ENCODE measurements at places on chromosomes 13 and 19. TPM values are rescaled to one million over a fixed set of nuclear protein-coding genes. Genes with fewer than 3 reads are reported as not detected.

EFNA2 gene
- not detected for total RNA-seq

SIGLEC10 gene
- 2.9 TPM for total RNA-seq

BEST2 gene
- total RNA-seq = not detected

KLK7 gene
- total RNA-seq = 0.33 TPM

SLC1A6 gene
- not detected for total RNA-seq

DNA sequence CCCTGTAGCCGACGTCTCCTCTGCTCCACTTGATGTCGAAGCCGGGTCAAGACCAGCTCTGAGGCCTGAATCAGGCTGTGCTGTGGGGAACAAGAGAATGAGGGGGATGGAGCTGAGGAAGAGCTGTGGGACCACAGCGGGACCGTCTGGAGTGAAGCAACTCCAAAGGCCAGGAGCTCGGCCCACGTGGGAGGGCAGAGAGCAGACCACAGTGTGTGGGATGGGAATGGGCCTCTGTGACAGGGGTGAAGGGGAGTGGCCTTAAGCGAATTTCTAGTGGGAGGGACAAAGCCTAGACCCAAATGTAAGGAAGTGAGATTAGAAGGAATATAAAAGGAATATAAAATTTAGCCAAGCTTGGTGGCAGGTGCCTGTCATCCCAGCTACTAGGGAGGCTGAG is 3.8 kb upstream of the SLC8A2 start:
- peaks cover 31% of the 10 kb centered on the region for H3K4me1 ChIP-seq
- peaks cover 9% of the 10 kb centered on the region for H3K27me3 ChIP-seq

GRCh38 chr19:2166741-2167738 is 3.3 kb downstream of the DOT1L start:
- H3K36me3 ChIP-seq = no peaks in the 10 kb centered on the region
- peaks cover 83% of the 10 kb centered on the region for H3K4me1 ChIP-seq
- peak overlapping the region; percentile 98 for H3K27ac ChIP-seq
- H3K4me3 ChIP-seq = no peak overlapping the region

- H3K4me1 ChIP-seq = peaks cover 13% of the 10 kb centered on the region
- DNase-seq = no peak
- H3K36me3 ChIP-seq = no peaks in the 10 kb centered on the region
- peaks cover 100% of the 10 kb centered on the region for H3K27me3 ChIP-seq
These were observed 6.2 kb downstream of the SYT5 start for GRCh38 chr19:55173714-55174409.

DNA sequence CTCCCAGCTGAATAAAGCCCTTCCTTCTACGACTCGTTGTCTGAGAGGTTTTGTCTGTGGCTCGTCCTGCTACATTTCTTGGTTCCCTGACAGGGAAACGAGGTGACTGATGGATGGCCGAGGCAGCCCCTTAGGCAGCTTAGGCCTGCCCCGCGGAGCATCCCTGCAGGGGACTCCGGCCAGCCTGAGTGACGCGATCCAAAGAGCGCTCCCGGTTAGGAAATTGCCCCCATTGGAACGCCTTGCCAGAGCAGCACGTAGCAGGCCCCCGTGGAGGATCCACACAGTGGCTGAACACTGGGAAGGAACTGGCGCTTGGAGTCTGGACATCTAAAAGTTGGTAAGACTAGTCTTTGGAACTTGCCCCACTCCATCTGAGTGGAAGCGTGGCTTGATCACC is 296.8 kb upstream of the SGCG start:
- no peak for DNase-seq
- H3K27ac ChIP-seq = no peak overlapping the region
- no peaks in the 10 kb centered on the region for H3K27me3 ChIP-seq
- H3K4me3 ChIP-seq = no peak overlapping the region
- no peaks in the 10 kb centered on the region for H3K36me3 ChIP-seq

- H3K4me1 ChIP-seq = no peaks in the 10 kb centered on the region
- no peak for DNase-seq
- H3K36me3 ChIP-seq = no peaks in the 10 kb centered on the region
These were observed 710.3 kb upstream of the SLITRK5 start for GRCh38 chr13:86960876-86961275.

- H3K27ac ChIP-seq = no peak overlapping the region
- no peak overlapping the region for H3K4me3 ChIP-seq
- H3K36me3 ChIP-seq = no peaks in the 10 kb centered on the region
- H3K27me3 ChIP-seq = no peaks in the 10 kb centered on the region
- H3K4me1 ChIP-seq = no peaks in the 10 kb centered on the region
- DNase-seq = no peak
These were observed 8.0 kb upstream of the TMEM160 start for GRCh38 chr19:47056411-47056810.

- H3K4me1 ChIP-seq = peaks cover 39% of the 10 kb centered on the region
- H3K27me3 ChIP-seq = no peaks in the 10 kb centered on the region
- DNase-seq = no peak
- no peaks in the 10 kb centered on the region for H3K36me3 ChIP-seq
- H3K4me3 ChIP-seq = peak overlapping the region; percentile 22
- peak overlapping the region; percentile 79 for H3K27ac ChIP-seq
These were observed 10.7 kb downstream of the IL17D start for GRCh38 chr13:20714161-20714560.

- H3K4me3 ChIP-seq = peak overlapping the region; percentile 86
- no peaks in the 10 kb centered on the region for H3K27me3 ChIP-seq
- H3K27ac ChIP-seq = peak overlapping the region; percentile 98
- peaks cover 61% of the 10 kb centered on the region for H3K4me1 ChIP-seq
- H3K36me3 ChIP-seq = peaks cover 11% of the 10 kb centered on the region
These were observed 1.4 kb downstream of the ANKRD10 start for GRCh38 chr13:110913322-110914080.

- no peak for DNase-seq
- peaks cover 19% of the 10 kb centered on the region for H3K4me1 ChIP-seq
- H3K27ac ChIP-seq = no peak overlapping the region
- no peaks in the 10 kb centered on the region for H3K27me3 ChIP-seq
These were observed 243.5 kb downstream of the ITGBL1 start for GRCh38 chr13:101695870-101696516.

- no peak overlapping the region for H3K4me3 ChIP-seq
- H3K36me3 ChIP-seq = no peaks in the 10 kb centered on the region
- no peak for DNase-seq
- H3K27me3 ChIP-seq = no peaks in the 10 kb centered on the region
- H3K27ac ChIP-seq = peak overlapping the region; percentile 58
These were observed 109.2 kb downstream of the OLFM4 start for GRCh38 chr13:53137779-53138178.

GRCh38 chr13:100520936-100521850 is 67.4 kb downstream of the GGACT start:
- no peak overlapping the region for H3K4me3 ChIP-seq
- H3K27ac ChIP-seq = no peak overlapping the region
- no peak for DNase-seq
- no peaks in the 10 kb centered on the region for H3K27me3 ChIP-seq

- peaks cover 92% of the 10 kb centered on the region for H3K4me1 ChIP-seq
- peak; percentile 62 for DNase-seq
- no peaks in the 10 kb centered on the region for H3K36me3 ChIP-seq
- H3K27ac ChIP-seq = peak overlapping the region; percentile 88
- H3K4me3 ChIP-seq = no peak overlapping the region
- H3K27me3 ChIP-seq = no peaks in the 10 kb centered on the region
These were observed 38.4 kb downstream of the RFX2 start for GRCh38 chr19:6071875-6072274.

DNA sequence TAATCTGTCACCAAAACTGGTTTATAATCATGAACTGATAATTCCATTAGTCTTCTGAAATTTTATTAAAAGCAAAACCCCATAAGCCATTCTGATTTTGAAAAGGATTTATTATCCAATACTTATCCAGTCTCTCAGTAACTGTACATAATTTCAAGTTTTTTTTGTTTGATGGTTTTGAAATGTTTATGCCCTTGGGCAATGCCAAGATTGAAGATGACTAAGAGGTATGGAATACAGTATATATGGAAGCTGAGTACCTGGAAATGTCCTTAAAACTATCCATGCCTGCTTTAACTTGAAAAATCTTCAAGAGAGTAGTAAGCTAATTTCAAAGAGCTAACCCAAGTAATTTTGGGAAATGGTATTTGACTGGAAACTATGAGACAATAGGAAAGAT is 1.8 kb upstream of the NEK5 start:
- H3K36me3 ChIP-seq = peaks cover 44% of the 10 kb centered on the region
- peaks cover 25% of the 10 kb centered on the region for H3K4me1 ChIP-seq
- no peak for DNase-seq

GRCh38 chr19:38385804-38386257 is 2.0 kb downstream of the GGN start:
- H3K36me3 ChIP-seq = peaks cover 57% of the 10 kb centered on the region
- no peak overlapping the region for H3K4me3 ChIP-seq
- H3K4me1 ChIP-seq = peaks cover 47% of the 10 kb centered on the region
- no peak for DNase-seq
- no peak overlapping the region for H3K27ac ChIP-seq
- H3K27me3 ChIP-seq = peaks cover 3% of the 10 kb centered on the region

- no peak for DNase-seq
- H3K4me1 ChIP-seq = peaks cover 15% of the 10 kb centered on the region
- peaks cover 85% of the 10 kb centered on the region for H3K27me3 ChIP-seq
- peak overlapping the region; percentile 24 for H3K4me3 ChIP-seq
- no peak overlapping the region for H3K27ac ChIP-seq
These were observed 6.3 kb upstream of the RDH13 start for GRCh38 chr19:55068950-55069864.

DNA sequence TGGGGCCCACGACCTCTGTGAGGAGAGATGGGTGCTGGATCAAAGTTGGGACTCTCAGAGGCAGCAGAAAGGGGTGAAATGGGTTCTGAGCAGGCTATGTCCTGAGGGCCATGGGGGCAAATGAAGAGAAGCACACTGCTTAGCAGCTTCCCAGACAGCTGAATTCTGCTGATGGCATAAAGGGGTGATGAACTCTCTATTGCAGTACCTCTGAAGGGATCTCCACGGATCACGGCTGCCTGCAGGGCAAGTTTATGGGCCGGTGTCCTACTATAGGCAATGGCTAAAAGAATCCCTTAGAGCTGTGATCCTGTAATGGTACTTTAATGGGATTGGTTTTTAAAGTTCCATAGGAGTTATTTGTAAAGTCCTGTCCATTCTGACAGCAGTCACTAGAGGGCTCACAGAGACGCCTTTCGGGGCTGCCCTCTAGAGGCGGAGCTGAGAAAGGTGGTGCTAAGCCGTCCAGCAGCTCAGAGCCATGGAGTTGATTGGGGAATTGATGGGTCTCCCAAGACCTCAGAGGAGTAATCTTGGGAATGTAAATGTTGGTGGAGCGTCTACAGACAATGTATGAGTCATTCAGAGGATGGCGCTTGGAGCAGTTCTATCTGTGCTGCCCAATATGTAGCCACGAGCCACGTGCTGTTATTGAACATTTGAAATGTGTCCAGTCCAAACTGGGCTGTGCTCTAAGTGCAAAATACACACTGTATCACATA is 287.3 kb downstream of the COG6 start:
- H3K36me3 ChIP-seq = no peaks in the 10 kb centered on the region
- no peaks in the 10 kb centered on the region for H3K27me3 ChIP-seq
- DNase-seq = no peak
- H3K4me3 ChIP-seq = no peak overlapping the region
- H3K4me1 ChIP-seq = peaks cover 8% of the 10 kb centered on the region
- H3K27ac ChIP-seq = no peak overlapping the region

DNA sequence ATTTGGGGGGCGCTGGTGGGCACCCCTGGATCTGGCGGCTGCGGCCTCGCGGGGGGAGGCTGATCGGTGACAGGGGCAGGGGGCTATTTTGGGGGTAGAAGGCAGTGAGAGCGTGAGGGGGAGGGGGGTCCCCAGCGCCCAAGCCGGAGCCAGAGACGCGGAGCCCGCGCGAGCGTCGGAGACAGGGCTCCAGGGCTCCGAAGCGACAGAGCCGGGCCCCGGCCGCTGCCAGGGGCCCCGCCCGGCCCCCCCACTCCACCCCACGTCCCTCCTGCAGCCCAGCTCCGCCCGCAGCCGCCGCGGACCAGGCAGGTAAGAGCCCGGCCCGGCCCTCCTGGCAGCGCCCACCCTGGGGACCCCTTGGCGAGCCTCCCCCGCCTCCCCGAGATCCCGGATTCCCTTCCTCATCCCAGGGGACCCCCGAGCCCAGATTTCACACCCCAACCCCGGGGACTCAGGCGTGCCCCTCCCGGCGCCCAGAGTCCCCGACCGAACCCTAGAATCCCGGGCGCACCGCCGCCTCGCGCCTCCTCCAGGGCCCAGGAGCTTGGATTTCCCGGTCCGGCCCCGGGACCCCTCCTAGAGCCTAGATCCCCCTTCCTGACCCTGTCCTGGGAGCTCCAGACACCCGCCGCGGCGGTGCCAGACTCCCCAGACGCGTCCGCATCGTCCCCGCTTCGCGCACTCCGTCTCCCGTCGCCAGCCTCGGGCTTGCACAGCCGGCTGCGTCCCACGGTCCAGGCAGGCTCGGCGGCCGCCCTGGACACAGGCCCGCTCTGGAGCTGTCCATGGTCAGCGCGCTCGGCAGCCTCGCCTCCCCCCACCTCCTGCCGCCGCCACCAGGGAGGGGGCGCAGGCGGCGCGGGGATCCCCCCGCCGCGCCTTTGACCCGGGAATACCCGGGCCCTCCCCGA is at the start of gene PPFIA3:
PPFIA3 (plus strand) TSS at position 134 of the 914 bp plus-strand sequence. CDS start 8,330 bp downstream, outside the sequence.
- no peak for DNase-seq
- no peaks in the 10 kb centered on the region for H3K27me3 ChIP-seq
- H3K4me1 ChIP-seq = peaks cover 36% of the 10 kb centered on the region
- peak within 1 kb of the TSS; percentile 99 for H3K27ac ChIP-seq
- H3K36me3 ChIP-seq = no peaks in the 10 kb centered on the region

DNA sequence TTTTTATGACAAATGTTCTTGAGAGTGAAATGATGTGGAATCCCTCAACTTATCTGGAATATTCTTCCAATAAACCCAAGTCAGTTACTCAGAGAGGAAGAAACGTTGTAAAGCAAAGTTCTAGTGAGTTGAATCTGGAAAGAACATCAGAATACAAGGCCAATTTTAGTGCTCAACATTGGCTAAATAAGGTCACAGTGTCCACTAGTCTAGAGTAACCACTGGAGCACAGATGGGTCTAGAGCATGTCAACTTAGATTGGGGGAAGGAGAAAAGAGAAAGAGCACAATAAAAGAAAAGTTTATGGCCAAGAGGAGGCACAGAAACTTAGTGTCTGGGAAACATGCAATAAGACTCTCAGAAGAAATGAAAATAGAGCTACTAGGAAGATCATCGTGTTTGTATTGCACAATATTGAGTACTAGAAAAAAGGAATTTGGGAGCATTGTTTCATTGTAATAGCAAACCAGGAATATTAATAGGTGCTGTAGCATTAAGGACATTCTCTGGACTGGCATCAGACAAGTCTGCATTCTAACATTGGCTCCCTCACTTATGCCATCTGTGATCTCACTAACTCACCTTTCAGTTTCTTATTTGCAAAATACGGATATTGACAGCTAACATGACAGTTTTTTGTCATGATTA is 1318.5 kb downstream of the PCDH9 start:
- H3K4me1 ChIP-seq = no peaks in the 10 kb centered on the region

- peak overlapping the region; percentile 76 for H3K27ac ChIP-seq
- no peaks in the 10 kb centered on the region for H3K27me3 ChIP-seq
- no peak for DNase-seq
- peaks cover 55% of the 10 kb centered on the region for H3K4me1 ChIP-seq
- H3K36me3 ChIP-seq = peaks cover 28% of the 10 kb centered on the region
- H3K4me3 ChIP-seq = no peak overlapping the region
These were observed 9.2 kb upstream of the CLIP3 start for GRCh38 chr19:36041831-36042230.

DNA sequence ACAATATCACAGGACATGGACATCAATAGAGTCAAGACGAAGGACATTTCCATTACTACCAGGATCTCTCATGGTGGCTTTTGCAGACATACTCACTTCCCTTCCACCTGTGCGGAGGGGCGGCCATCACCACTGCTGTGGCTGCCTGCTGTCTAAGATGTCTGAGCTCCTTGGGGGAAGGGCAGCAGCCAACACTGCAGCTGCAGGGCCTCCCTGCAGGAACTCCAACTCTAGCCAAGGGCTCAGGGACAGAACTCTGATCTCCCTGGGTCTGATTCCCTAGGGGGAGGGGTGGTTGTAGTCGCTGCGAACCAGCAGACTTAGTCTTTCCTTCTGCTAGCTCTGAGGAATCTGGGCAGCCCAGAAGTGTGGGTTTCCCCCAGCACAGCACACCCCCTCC is 78.9 kb upstream of the ANKRD10 start:
- no peak for DNase-seq
- no peaks in the 10 kb centered on the region for H3K4me1 ChIP-seq
- no peak overlapping the region for H3K27ac ChIP-seq
- no peak overlapping the region for H3K4me3 ChIP-seq
